ENCODE measurements at places on chromosomes 3 and 15.

DNA sequence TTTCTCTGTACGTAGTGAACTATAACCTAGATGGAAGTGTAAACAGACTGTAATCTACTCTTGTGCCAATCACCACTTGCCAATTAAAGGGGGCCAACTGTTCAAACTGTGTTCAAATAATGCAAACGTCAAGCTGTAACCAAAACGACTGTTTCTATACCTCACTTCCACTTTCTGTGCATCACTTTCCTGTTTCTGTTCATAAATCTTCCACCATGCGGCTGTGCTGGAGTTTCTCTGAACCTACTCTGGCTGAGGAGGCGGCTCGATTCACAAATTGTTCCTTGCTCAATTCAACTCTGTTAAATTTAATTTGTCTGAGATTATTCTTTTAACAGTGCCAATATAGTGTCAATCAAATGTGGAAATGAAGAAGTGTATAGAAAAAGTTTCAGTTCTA lies 206.7 kb upstream of the TBC1D5 start:
- DNase-seq, result no peak

GRCh38 chr3:128195369-128195768 lies 42.1 kb downstream of the EEFSEC start:
- DNase-seq, result no peak

- DNase-seq, result no peak
These were observed 11.3 kb downstream of the GTPBP8 start for GRCh38 chr3:113002037-113002436.

- DNase-seq, result no peak
These were observed 578.3 kb upstream of the ADAMTS9 start for GRCh38 chr3:65265942-65266590.

GRCh38 chr15:38847666-38848065 lies 283.1 kb upstream of the RASGRP1 start:
- no peak for DNase-seq

- peak; percentile 56 for DNase-seq
These were observed 43.1 kb downstream of the DNASE1L3 start for GRCh38 chr3:58167431-58168351.

DNA sequence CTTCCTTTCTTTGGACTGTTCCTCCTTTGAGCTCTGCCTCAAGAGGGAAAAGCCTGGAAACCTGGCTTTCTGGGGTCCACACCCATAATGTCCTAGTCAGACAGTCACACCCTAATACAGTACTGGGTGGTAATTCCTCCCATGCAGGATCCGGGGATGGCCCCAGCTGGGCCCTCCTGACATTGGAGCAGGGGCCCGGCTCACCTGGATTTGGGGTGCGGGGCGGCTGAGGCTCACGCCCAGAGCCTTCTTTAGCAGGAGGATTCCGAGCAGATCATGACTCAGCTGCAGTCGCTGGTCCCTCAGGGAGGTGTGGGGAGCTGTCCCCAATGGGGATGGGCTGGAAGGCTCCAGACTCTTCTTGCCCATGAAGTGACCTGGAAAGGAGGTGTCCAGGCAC lies 1.0 kb downstream of the NMB start:
- no peak for DNase-seq

GRCh38 chr3:12722226-12722625 lies 36.8 kb downstream of the TMEM40 start:
- no peak for DNase-seq

DNA sequence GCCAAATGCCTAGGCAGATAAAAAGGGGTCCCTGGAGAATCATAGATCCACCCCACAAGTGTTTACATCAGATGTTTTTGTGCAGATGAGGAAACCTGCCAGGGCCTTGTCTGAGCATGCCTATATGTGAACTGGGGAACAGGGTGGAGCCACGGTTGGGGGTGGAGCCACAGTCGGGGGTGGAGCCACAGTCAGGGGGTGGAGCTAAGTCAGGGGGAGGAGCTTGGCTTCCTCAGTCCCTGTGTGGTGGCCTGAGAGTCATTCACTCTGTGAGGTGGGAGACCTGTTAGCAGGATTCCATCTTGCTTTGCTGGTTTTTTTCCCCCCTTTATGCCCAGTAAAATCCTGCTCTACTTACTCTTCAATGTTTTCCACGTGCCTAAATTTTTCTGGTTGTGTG lies 57.8 kb upstream of the TGFBR2 start:
- DNase-seq, result no peak

- no peak for DNase-seq
These were observed 42.3 kb downstream of the GHSR start for GRCh38 chr3:172405914-172406313.

- no peak for DNase-seq
These were observed 23.1 kb upstream of the GP5 start for GRCh38 chr3:194422188-194422587.

GRCh38 chr15:77187751-77188464 lies 117.0 kb upstream of the TSPAN3 start:
- no peak for DNase-seq

DNA sequence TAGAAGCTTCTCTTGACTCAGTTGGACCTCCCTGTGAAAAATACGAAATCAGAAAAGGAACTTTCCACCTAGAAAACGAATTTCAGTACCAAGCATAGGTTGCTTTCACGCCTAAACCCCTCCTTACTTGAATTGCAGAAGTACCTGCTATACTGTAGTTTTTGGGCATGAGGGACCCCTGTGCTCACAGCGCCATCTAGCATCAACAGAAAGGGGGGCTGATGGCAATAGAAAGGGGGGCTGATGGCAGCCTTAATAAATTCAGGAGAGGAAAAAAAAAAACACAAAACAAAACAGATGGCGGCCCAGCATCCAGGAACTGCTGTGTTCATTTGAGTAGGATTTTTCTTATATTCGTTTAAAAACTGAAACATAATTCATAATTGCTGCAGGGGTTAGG lies 96.7 kb downstream of the NPAP1 start:
- peak; percentile 16 for DNase-seq

- DNase-seq, result no peak
These were observed 42.1 kb upstream of the RAF1 start for GRCh38 chr3:12705981-12706380.

- no peak for DNase-seq
These were observed 58.6 kb downstream of the QTRT2 start for GRCh38 chr3:114115143-114115542.

- DNase-seq, result no peak
These were observed 38.9 kb downstream of the MDFIC2 start for GRCh38 chr3:70273492-70273891.

GRCh38 chr3:114904633-114905032 lies 242.5 kb downstream of the ZBTB20 start:
- no peak for DNase-seq

DNA sequence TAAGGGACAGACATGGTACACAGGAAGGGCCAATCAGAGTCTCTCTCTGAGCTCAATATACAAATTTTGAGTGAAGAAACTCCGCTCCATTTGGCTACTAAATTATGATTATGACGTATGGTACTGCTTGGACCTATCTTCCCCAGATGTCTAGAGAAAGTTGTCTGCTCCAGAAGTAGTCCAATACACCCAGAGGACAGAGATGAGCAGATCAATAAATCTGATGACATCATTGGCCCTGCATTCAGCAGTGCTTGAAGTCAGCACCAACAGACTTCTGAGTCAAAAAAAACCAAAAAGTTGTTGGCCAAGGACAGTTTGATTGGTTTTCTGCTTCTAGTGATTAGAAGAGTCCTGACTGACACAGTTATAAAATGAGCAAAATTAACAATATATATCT lies 19.9 kb upstream of the ARHGEF26 start:
- no peak for DNase-seq

- no peak for DNase-seq
These were observed 15.8 kb upstream of the NFKBIZ start for GRCh38 chr3:101833446-101833974.

- DNase-seq, result no peak
These were observed 156.2 kb downstream of the ADAMTSL3 start for GRCh38 chr15:83810110-83810509.

DNA sequence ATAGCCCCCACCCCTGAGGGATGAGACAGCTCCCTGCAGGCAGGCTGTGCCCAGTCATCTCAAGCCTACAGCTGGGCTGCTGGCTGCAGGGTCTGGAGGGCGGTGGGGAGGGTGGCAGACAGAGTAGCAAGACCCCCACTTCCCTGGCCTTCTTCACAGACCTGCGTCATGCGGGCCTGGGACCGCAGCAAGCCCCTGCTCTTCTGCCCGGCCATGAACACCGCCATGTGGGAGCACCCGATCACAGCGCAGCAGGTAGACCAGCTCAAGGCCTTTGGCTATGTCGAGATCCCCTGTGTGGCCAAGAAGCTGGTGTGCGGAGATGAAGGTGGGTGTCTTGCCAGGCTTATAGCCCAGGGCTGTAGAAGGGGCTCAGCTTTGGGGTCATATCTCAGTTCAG lies 25.0 kb downstream of the PPCDC start:
- no peak for DNase-seq

DNA sequence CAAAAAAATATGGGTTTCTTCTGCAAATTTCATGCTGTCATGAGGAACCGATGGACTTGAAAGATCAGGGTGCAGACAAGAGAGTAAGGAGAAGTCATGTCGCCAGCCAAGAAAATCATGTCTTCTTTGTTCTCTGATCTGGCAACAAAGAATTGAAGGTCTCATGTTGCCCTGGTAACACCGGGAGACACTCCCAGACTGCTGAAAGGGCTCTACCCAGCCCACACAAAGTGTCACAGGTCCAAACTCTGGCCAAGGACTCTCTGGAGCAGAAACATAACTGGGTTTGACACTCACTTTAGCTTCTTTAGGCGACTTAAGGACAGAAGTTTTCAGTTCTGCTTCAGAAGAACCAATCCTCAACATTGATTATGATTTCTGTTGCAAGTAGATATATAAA lies 42.9 kb downstream of the SIDT1 start:
- peak; percentile 7 for DNase-seq

DNA sequence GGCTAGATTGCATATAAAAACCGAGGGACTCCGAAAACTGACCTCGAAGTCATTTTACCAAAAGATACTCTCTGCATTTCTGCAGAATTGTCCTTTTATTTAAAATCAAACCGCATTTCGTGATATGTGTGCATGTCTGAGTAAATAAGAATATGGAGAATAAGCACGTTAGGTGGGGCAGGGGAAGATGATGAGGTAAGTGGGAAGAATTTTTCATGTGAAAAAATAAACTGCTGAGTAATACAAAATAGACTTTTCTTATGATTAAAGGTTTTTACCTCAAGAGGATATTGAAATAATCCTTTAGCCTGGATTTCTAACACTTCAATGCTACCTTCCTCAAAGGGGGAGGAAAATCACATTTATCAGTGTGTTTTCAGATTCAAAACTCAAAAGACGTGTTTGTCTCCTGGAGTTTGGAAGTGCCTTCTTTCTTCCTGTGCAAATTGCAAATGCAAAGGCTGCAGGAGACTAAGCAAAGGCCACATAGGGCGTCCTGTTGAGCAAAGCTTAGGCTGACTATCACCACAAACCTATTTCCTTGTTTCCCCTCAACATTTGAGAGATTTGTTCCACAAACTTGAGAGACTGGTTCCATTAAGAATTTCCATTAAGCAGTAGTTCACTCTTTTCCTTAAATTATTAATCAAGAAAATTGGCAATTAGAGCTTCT lies 813.5 kb downstream of the MCTP2 start:
- DNase-seq, result no peak

GRCh38 chr3:24336101-24336500 lies 158.5 kb downstream of the THRB start:
- no peak for DNase-seq

DNA sequence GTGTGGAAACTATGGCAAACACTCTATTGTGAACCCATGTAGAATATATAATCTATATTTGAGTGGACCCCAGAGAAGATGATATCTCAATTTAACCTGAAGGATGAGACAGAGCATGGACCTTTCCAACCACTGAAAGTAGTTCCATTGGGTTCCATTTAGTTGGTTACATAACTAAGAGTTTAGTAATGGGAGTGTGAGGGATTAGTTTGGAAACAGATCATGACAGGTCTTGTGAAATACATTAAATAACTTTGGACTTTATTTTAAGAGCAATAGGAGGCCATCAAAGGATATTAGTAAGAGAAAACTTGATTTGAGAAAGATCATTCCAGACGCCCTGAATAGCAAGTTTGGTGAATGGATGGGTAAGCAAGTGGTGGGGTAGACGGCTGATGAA lies 487.2 kb upstream of the ROBO2 start:
- DNase-seq, result no peak

GRCh38 chr3:51588724-51589123 lies 50.2 kb downstream of the RAD54L2 start:
- no peak for DNase-seq

DNA sequence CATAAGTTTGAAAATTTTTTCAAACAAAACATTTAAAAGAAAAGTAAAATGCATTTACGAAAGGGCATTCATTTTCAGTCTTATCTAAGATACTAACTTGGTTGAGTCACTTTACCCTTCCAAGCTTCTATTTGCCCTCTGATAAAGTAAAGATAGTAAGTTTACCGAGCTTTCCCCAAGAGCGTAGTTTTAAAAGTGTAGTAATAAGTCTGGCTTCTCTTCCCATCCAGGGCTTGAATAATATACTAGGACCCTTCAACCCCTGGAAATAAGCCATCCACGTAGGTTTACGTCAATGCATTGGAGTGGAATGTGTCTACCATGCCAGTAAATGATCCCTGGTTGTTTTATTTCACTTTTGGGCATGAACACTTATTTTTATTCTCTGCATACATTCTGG lies 608.3 kb downstream of the NTRK3 start:
- DNase-seq, result no peak

DNA sequence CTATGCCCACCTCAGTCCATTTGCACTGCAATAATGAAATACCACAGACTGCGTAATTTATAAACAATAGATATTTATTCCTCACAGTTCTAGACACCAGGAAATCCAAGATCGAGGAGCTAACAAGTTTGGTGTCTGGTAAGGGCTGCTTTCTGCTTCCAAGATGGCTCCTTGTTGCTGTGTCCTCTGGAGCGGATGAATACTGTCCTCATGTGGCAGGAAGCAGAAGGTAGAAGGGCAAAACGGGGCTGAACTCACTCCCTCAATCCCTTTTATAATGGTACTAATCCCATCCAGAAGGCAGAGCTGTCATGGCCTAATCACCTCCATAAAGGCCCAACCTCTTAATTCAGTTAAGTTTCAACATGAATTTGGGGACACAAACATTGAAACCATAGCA lies 75.3 kb downstream of the P2RY1 start:
- DNase-seq, result no peak

- no peak for DNase-seq
These were observed 134.5 kb downstream of the FBN1 start for GRCh38 chr15:48510976-48511375.

DNA sequence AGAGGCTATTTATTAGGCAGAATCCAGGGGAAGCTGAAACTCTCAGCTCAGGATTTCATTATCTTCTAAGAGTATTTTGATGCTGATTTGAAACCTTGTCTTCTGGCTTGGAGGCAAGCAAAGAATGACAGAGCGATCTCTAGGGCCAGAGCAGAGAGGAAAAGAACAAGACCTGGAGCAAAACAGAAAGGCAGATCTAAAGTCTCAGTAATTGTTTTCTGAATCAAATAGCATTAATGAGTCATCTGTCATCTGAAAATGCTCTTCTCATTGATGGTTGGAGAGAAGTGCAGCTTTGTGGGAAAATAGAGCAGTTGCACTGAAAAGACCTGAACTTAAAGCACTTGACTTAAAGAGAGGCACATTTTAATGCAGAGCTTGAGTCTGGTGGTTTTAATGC lies 385.9 kb downstream of the RAP2B start:
- DNase-seq, result no peak

GRCh38 chr3:62723166-62723913 lies 151.9 kb downstream of the CADPS start:
- DNase-seq, result peak; percentile 83

Data from cerebellar cortex (tissue), 1 donor.